ENCODE measurements at places on chromosomes 4 and X.

- DNase-seq = no peak
Measured at GRCh38 chr4:174764105-174764729, 64.8 kb downstream of the GLRA3 start.

DNA sequence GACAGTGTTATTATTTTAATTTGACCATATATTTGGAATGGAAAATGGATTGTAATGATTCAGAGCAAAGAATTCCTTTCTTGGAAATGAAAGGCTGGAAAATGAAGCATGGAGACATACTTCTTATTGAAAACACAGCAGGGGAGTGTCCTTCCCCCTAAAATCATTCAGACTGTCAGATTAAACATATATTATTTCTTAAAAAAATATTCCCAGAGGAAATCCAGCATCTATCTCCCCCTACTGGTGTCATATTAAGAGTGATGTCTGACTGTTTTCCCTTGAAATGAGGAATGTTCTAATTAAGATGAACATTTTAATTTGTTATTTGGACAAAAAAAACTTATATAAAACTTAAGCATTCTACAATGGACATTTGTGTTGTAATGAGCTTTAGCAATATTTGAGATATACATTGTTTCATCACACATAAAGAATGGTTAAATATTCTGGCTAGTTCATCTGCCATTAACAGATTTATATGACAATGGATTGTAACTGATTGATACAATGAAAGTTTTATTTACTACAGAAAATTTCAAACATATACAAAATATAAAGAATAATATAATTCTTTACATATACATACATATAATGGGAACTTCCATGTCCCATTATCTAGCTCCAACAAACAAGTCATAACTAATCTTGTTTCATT, 264.6 kb downstream of the SPRY1 start:
- no peak for DNase-seq

DNA sequence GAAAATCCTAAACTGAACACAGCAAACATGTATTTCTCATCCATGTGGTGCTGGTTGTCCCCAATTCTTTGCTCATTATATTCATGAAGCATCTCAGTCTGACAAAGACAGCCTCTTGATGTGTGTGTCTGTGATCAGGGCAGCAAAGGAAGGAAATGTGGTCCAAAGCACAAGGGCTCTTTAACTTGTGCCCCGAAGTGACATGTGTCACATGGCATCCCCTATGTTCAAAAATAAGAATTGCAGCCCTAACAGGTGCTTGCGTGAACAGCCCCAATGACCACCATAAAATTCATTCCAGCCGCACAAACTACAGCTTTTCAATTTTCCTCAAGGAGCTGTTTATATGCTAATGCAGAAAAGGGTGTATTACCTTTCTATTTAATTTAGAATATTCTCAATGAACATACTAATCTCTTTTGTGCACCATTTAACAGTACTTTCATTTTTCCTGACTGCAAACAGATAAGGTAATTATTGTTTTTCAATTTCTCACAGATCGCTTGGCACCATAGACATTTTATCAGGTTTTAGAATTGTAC, 231.9 kb upstream of the CTSO start:
- DNase-seq = no peak

DNA sequence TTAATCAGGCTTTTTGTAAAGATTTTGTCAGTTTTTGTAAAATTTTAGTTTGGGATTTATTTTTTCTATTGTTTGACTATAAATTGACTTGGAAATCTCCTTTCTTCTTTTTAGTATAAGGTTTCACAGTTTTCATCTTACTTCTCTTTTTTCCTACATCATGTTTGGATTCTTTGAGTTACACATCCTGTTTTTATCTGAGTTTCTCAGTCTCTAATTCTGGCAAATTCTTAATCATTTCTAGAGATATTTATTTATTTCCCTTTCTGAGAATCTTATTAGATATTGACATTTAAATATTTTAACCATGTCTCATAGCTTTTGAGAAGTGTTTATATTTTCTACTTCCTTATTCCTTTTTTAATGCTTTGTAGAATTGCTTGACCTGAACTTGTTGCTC, 20.7 kb downstream of the USP53 start:
- no peak for DNase-seq

DNA sequence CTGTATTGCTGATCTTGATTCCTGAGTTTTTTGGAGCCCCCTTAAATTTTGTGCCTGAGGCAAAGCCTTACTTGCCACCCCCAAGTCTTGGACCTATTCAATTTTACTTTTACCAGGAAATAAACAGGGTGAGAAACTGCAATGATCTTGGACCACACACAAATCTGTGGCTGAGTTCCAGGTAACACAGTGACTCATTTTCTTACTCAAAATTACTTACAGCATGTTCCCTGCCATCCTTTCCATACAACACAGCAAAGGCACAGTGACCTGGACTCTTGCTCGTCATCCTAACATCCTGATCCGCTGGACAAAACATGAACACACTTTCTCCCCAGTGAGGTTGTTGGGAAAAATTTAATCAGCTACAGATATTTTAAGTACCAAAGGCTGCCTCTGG, 60.7 kb upstream of the S100G start:
- DNase-seq = no peak

- DNase-seq = no peak
Measured at GRCh38 chr4:121155893-121156292, 8.2 kb downstream of the TNIP3 start.

- no peak for DNase-seq
Measured at GRCh38 chr4:184408021-184408683, 66.2 kb downstream of the IRF2 start.
